ENCODE measurements at places on chromosomes 7 and 10.

GRCh38 chr10:127320176-127320575, 123.8 kb upstream of the INSYN2A start:
- no peak for DNase-seq

- DNase-seq: peak; percentile 39
Observed at GRCh38 chr7:139072796-139073195, 36.7 kb downstream of the ZC3HAV1 start.

DNA sequence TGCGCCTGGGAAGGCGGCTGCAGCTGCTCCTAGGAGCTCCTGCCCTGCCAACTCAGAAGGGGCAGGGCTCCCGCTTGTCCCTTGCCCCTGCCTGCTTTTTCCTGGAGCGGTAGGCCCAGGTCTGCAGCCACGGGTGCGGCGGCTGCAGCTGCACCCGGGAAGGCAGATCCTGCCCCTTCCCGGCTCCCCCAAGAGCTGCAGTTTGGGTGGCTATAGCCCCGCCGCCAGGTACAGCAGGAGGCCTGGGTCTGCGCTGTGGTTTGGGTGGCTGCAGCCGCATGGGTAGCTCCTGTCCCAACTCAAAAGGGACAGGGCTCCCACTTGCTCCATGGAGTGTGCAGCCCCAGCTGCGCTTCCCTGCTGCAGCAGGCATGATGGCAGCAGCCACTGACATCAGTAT, 6.5 kb upstream of the AUTS2 start:
- no peak for DNase-seq

DNA sequence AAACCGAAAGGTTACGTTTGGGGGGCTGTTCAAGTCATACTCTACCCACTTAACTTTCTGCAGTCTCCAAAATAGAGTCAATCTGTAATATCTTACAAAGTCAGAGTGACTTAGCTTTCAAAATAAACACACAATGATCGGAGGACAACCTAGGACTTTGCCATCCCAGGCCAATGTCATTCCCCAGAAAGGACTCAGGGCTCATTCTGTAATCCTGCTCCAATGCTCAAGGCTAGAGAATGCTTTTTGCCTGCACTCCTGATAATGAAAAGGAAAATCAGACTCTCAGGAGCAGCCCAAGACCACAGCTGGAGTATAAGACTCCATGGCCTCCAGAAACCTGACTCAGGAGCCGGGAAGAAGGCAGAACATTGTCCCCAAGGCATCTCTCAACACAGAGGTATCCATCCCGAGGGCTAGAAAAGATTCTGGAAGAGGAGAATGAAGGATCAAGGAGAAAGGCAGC, 28.5 kb upstream of the ASCC1 start:
- DNase-seq: no peak

- DNase-seq: no peak
Observed at GRCh38 chr10:48197236-48197899, 77.1 kb downstream of the FRMPD2 start.

GRCh38 chr10:60726257-60726656, 52.0 kb upstream of the CDK1 start:
- no peak for DNase-seq

GRCh38 chr10:683448-684071, 5.9 kb downstream of the DIP2C start:
- no peak for DNase-seq

- DNase-seq: no peak
Observed at GRCh38 chr7:386385-386784, 96.4 kb downstream of the FOXL3 start.

DNA sequence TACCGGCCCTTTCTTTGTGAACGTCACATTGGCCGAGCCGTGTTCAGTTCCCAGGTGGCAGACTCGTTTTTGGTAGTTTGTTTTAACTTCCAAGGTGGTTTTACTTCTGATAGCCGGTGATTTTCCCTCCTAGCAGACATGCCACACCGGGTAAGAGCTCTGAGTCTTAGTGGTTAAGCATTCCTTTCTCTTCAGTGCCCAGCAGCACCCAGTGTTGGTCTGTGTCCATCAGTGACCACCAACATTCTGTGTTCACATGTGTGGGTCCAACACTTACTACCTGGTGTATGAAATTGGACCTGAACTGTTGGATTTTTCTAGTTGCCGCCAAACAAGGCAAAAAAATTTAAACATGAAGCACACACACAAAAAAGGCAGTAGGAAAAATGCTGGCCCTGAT, 9.9 kb upstream of the CSGALNACT2 start:
- no peak for DNase-seq

DNA sequence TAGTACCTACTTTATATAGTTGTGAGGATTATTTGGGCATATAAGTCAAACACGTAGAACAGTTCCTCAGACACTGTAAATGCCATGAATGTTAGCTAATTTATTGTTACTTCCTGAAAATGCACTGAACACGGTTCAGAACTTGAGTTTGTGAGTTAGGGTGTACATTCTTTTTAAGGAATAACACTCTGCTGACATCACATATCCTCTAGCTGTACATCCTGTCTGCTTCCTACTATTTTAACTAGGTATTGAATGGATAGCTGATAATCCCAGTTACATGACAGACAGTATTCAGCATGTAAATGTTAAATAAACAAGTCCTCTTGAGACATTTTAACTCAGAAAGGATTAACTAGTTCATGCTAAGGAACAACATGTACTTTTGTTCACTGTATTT, 16.0 kb downstream of the SAMD8 start:
- DNase-seq: no peak

- no peak for DNase-seq
Observed at GRCh38 chr7:69903410-69903809, 305.1 kb downstream of the AUTS2 start.

DNA sequence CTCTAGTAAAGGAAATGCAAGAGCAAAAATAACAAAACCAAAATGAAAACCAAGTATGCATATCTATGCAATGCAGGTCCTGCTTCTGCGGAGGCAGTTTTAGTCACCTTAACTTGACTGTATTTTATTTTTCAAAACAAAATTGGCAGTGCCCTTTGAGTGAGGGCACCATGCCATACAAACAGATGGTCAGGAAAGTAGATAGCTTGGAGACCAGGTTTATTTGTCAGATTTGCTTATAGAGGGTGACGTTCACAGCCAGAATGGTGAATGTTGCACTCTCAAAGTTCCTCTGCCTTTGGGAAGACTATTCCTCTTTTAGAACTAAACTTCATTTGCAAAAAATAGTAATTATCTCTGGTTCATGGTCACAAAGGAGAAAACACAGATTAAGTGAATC, 801.9 kb downstream of the ANKRD7 start:
- peak; percentile 59 for DNase-seq

DNA sequence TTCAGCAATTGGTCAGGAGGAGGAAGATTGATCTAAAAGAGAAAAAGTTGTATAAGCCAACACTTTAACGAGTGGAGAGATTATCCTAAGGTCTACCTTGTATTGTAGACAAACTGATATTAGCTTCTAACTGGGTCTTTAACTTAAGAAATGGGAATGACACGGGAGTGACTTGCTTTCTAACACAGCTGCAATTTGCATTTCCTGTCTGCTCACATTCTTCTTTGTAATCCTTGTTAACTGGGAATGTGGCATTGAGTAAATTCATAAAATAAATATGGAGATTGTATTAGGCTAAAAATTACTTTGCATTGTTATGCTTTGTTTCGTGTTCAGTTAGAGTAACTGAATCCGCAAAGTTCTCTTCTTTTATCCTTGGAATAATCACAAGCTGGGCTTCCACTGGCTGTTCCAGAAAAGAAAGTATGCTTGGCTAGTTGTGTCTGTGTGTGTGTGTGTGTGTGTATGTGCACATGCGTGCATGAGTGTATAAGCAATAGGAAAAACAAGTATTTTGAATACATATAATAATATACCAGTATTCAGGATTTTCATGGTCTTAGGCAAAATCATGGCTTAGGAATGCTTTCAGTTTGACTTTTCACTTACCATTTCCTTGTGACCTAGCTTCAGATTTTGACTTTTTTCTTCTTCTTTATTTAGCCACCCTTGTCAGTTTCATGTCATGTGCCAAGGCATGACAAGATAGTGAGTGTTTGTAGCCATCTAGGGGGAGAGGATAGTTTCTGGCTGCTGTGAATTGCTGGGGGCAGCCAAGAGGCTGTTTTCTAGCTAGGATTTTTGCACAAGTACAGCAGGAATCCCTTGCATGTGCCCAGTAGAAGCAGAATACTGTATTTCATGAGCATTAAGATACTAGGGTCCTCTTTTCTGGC, 54.5 kb upstream of the FZD8 start:
- no peak for DNase-seq

DNA sequence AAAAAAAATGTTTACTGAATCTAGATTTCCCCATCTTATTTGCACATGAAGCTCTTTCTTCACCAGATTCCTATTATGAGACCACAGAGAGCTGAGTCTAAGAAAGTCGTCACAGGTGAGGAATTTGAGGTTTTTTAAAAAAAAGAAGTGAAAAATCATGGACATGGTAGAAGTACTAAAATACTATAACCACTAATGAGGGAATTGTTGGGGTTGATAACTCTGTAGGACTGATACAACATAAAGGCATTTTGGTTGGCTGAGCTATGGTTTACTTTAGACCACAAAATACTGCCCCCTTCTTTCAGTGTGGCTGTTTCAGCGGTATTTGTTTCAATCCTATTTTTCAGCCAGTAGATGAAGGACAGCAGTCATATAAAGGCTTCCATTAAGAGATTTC, 1111.3 kb downstream of the TYW1 start:
- no peak for DNase-seq

- no peak for DNase-seq
Observed at GRCh38 chr10:11612021-11613001, 861 bp upstream of the USP6NL start.

- DNase-seq: no peak
Observed at GRCh38 chr10:35268791-35269257, 67.5 kb upstream of the CCNY start.

DNA sequence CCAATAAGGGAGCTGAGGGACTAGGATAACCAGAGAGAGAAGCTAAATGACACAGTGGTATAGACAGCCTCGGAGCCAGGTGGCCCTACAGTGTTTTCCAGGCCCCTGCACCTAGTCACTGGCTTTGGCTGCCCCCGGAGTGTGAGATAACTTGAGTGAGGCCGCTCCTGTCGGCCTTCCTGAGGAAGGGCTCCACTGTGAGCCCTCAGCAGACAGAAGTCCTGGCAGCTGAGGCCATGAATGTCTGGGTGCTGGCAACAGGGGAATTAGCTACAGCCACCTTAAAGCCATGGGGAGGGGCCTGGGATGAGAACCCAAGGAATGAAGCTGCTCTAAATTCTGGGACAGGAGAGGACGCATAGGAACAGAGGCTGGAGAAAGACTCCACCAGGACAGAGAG, 4.6 kb upstream of the GDF10 start:
- DNase-seq: no peak

GRCh38 chr7:35398518-35398917, 144.6 kb upstream of the TBX20 start:
- no peak for DNase-seq

- no peak for DNase-seq
Observed at GRCh38 chr7:75072981-75073283, 670 bp downstream of the RCC1L start.

DNA sequence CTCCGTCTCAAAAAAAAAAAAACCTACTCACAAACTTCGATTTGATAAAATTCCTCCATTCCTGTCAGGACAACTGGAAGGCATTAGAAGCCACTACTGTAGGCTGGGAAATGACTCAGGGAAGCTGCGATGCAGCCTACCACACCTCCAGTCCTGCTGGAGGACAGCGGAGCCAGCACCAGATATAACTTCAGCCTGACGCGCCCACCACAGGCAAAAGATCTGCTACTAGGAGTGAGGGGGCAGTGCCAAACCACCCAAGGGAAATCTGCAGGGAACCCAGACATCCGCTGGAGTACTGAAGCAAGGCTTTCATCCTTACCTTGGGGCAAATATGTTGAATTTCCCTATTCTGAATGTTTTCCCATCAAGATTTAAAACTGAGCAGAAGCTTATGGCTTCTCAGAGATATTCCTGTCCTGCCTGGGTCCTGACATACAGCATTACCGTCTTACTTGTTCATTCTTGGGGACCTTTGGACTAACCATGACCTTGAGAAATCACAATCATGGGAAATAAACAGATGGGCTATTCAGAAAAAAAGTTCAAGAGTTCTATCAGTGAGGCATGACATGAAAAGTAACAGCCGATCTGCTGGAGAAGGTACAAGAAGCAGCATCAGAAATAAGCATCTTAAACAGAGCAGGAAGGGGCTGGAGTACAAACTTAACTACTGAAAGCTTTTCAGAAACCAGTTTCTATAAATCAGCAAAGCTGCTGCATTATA, 20.4 kb downstream of the BCCIP start:
- no peak for DNase-seq

DNA sequence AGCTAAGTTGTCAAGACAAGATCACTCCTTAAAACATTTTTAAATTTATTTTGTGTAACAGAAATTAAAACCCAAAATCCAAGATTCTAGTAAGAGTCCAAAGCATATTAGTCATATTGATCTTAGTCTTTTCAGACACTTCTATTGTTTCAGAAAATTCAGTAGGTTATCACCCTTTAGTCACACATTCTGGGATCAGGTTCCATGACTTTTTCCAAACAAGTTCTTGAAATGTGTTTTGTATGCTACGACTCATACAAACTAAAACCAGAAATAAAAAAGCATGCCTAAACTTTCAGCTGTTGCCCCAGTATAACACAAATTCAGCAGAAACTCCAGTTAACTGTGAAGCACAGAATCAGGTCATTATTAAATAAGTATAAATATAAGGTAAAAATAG, 10.7 kb downstream of the SEMA3D start:
- no peak for DNase-seq

DNA sequence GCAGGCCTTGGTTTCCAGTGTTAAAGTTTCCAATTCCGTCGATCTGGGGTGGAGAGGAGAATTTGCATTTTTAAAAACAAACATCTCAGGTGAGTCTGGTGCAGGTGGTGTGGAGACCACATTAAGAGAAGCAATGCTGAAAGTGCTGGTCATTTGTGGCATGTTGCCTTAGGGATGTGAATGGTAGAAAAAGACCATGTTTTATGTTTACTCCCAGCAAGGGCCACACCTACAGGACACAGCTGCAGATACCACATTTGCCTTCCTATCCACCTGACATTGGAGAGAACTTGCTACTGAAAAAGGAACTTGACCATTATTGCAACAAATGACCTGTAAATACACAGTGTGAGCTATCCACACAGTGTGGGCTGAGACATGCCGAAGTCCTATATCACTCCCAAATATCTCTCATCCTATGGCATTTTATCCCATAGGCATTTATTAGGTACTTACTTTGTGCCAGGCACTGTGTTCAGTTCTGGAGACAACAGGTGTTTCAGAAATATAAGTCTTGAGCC, 183.1 kb downstream of the NRP1 start:
- DNase-seq: no peak

DNA sequence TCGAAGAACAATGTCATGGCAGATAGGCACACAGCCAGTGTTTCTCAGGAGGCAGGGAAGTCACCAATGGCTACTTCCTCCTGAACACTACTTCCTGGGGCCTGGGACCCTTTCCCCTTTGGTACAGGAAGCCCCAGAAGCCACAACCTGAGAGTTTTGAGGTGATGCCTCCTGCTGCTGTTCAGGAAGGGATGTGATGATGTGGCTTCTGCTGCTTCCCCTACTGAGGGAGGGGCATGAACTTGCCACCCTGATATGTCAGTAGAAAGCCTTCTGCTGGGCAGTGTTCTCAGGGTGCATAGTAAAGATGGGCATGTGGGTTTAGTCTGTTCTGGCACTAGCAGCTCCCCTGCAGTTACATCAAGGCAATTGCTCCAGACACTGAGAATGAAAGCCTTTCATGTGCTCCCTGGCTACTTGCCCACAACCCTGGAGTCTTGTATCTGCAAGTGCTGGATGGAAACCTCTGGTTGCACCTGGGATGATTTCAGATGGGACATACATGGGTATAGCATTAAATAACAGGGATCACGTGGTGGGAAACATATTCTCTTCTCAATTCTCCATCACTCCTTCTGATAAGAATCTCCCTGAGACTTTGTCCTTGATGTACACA, 69.3 kb downstream of the ADRA2A start:
- DNase-seq: no peak

Measured in NCI-H2171 treated with DMSO at 0.1 percent for 48 hours (cell line).